Hematopoietic multipotent progenitor cell treated with erythropoietin and hydrocortisone succinate and interleukin-3 and kit ligand, for 17 days (in vitro differentiated cells): ENCODE measurements at places on chromosomes 7 and 10.

GRCh38 chr10:24680647-24681524 is 42.8 kb downstream of the ARHGAP21 start:
- DNase-seq: no peak

GRCh38 chr7:125465527-125465926 is 535.9 kb upstream of the POT1 start:
- DNase-seq: no peak

DNA sequence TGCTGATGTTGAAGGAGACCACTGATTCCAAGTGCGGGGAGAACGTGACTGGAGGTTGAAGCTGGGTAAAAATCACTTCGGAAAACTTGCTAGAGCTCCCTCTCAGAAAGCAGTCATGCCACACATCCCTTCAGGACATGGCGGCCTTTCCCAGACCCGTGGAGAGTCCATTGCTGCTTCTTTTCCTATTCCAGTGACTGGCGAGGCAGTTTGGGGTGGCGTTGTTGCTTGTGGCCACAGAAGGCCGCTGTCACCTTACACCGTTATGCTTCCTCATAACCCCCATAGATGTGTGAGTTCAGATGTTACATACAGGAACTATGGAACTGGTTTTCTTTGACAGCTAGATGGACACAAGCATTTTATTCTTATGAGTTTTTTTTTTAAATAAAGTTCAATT is 235.6 kb upstream of the POM121L12 start:
- no peak for DNase-seq

DNA sequence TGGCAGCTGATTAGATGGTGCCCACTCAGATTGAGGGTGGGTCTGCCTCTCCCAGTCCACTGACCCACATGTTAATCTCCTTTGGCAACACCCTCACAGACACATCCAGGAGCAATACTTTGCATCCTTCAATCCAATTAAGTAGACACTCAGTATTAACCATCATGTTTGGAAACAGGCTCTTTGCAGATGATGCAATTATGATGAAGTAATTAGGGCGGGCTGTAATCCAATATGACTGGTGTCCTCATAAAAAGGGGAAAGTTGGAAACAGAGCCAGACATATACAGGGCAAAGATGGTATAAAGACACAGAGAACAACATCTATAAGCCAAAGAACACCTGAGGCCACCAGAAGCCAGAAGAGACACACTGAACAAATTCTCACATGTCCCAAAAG is 658.6 kb downstream of the CCSER2 start:
- DNase-seq: no peak

- no peak for DNase-seq
Observed at GRCh38 chr10:80137031-80137862, 4.7 kb downstream of the PLAC9 start.

DNA sequence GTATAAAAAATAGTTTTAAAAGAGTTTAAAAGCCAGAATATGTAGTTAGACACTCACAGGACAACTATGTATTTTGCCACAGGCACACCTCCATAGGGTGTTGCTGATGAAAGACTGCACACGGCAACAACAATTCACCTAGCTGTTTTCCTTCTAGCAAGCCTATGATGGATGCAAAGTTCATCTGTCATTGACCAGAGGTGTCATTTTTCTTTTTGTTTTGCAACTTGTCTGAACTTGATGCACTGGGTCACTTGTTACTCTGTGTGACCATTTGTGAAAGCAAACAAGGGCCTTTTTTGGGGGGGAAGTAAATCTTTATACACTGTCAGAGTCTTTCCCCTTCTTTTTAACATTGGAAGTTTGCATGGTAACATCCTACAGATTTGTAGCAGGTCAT is 258.0 kb upstream of the SEMA3A start:
- no peak for DNase-seq

DNA sequence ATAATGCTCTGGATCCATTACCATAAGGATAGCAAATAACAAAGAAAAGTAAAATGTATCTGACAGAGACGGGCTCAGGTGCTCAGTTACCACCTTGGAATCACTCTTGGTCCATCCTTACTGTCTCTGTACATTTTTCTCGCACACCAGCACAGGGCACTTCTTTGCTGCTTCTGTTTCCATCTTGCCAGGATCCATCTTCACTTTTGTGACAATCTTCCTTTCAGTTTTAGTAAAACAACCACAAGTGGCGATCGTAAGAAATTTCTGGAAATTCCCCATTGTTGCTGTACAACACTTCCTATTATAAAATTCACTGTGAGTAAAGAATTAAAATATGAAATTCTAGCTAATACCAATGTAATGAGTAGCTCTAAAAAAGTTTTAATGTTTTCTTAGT is 695.5 kb downstream of the GRM8 start:
- DNase-seq: no peak

DNA sequence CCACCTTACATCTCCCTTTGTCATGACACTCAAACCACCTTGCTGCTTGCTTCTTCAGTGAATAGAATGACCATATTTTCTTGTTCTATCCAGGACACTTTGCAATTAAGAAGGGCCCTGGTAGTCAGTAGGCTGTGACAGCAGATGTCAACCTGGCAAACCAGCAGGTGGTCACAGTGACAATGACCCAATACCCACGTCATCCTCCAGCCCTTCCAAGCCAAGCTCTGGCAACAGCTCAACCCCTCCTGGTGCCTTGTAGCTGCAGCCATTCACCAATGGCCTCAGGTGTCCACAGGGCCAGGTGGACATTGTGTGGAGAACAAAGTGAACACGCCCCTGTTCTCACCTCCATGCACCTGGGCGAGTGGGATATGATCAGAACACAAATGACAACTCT is 87.6 kb upstream of the MACROH2A2 start:
- no peak for DNase-seq
